ENCODE measurements at places on chromosomes 6 and 20.

DNA sequence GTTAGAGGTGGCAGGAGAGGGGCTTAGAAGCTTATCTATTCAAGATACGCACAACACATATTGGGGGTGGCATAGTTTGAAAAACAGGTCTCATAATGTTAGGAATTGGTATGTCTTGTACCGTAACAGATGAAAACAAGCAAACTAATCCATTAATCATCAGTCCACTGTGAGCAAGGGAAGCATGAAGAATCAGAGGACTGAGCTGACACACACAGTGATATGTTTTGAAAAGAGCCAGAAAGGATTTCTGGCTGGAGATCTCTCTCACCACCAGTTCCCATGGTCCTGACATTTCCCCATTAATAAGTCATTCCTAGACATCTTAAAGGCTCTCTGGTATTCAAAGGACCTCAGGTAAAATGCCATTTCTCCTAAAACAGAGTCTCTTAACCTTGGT, 158.8 kb upstream of the PHACTR1 start:
- no peak for DNase-seq

DNA sequence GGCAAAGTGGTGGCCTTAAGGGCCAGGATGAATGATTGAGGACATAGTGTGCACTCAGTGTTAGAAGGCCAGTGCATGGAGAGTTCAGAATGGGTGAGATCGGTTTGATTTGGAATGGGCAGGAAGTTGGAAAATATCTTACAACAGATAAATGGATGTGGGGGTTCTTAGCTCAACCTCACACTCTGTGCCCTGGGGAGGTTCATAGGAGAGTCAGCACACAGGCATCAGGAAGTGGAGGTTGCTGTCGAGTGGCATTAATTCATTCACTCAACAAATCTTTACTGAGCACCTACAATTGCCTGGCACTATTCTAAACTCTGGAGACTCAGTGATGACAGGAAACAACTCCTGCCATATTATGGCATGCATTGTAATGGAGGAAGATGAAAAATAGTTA, 313.7 kb upstream of the SUPT3H start:
- DNase-seq = no peak

- DNase-seq = no peak
Observed at GRCh38 chr6:136038531-136038930, 187.0 kb downstream of the PDE7B start.

DNA sequence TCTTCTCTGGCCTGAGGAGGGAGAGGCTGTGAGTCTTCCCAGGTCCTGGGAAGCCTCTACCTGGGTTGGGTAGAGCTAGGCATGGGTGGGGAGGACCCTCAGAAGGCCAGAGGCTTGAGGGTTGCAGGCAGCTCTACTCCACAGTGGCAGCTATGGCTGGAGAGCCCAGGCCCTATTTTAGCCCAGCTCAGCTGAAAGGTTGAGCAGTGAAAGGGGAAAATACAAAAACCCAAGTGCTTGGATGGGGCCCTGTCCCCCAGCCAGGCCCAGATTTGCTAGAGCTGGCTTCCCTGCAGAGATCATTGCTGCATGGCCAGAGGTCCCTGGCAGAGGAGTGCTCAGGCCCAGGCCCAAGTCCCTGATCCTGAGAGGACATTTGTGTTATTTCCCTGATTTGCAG, 45.7 kb downstream of the SUN5 start:
- no peak for DNase-seq

DNA sequence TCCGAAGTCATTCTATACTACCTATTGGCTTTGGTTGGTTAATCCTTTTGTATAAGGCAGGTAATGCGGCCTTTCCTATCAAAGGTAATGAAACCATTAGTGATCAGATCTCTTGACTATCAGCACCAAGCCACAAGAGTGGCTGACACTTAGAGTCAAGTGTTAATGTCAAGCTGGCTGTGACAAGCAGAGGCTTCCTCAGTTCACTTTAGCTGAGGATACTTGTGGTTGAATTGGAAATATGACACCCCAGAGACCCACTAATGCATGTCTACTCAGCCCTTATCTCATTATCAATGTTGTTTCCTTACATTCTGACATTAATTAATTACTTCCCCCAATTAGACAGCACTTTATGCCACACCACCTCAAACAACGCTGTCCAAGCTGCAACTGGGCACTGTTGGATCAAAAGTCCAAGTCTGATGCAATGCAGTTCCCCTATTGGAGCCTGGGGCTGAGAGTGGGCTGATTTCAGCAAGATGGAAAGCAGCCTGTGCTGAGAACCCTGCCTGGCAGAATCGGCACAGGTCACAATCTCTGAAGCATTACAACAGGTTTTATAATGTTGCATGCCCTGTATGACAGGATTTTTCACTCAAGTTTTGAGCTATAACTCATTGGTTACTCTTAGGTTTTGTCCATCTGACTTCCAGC, 273.5 kb downstream of the COL12A1 start:
- no peak for DNase-seq

DNA sequence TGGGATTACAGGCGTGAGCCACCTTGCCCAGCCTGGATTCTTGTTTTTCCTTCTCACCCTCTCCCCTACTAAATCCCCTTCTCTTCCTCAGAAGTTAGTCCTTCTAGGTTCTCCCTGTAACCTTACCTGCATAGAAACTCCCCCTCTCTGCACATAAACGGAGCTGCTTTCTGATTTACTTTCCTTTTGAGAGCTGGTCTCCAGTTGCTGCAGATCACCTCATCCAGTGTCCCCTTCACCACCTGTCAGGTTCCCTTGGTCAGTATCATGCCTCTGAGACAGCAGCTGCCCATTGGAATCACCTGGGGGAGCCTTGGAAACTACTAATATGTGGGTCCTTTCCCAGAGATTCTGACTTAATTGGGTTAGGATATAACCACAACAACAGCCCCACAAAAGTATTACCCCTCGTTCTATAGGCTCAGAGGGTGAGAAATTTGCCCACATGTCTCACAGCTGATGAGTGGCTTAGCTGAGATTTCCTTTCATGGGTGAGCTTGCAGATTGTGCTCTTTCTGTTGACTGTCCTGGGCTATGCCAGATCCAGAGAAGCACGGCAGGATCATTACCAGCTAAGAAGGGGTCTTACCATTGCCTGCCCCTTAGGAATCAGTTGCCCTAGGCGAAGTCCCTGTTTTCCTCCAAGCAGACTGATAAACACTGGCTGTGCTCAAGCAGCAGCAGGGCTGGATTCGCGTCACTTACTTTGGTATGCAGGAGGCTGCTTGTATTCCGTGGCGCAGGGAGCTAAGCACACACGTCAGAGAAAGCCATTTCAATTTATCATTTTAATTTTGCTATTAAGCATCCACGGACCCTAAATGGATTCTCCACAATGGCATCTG, 51.3 kb downstream of the AKAP12 start:
- no peak for DNase-seq

DNA sequence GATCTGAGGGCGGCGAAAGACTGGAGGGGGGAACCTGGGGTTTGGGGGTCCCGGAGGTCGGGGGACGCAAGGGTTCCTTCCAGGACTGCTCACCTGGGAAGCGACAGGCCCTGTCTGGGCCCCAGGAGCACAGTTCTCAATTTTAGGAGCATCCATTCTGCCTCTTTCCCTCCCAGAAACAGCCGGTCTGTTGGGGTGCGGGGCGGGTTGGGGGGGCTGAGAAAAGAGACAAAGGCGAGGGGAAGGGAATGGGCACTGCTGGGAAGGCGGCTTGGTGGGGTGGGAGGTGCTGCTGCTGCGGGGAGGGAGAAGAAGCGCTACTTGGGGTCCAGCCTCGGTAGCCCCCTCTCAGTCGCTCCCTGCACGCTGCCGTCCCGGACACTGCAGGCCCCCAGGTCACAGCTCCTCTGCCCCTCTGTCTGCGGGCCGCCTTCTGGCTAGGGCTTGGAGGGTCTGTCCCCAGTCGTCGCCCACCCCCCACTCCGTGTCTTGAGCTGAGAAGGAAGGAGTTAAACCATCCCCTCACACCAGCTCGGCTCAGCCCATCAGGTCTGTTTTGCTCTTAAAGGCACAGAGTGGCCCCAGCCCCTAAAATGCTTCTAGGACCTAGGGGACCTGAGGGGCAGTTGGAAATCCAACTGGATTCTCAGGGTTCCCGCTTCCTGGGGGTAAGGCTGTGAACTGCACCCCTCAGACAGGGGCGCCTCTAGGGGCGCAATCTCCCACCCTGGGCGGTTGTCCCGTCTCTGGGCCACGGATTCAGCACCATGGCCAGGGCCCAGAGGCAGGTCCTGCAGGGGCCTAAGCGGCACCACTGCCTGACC, 690 bp downstream of the GDAP1L1 start:
- DNase-seq = no peak

DNA sequence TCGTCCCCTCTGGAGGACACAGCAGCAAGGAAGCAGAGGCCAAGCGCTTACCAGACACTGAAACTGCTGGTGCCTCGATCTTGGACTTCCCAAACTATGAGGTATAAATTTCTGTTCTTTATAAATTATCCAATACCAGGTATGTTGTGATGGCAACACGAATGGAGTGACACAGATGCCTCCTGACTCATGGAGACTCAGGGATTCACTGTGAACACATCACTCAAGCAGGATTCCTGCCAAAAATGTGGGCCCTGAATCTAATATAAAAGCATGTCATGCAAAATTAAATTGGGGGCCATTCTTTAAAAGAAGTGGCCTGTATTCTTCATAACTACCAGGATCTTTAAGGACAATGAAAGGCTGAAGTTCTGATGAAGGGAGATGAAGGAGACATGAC, 52.5 kb upstream of the SLC22A23 start:
- DNase-seq = no peak

- no peak for DNase-seq
Observed at GRCh38 chr20:40189621-40190020, 499.4 kb downstream of the MAFB start.

DNA sequence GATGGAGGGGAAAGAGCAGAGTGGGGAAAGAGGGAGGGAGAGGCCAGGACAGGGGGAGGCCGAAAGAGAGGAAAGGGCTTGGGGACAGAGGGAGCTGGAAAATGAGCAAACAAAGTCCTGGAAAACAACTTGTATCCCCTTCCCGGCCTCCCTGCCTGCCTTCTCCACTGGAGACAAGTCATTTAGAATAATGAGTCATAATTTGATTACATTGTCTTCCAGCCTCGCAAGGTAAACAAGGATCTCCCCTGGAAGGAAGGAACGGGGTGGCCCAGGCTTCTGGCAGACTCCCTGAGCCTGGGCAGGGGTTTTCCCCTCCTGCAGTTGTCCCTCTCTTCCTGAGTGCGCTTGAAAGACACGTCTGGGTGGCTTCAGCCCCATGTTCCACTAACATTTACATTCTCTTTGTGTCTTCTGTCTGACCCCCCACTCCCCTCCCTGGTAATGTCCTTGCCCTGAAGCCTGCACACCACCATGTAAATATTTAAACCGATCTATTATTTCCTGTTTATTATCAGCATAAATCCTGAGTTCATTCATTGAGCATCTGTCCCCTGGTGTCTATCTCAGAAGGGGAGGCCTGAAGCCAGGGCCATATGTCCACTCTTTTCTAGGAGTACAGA, 12.1 kb upstream of the MRPS18A start:
- peak; percentile 20 for DNase-seq

- no peak for DNase-seq
Observed at GRCh38 chr6:84967965-84968364, 203.6 kb upstream of the TBX18 start.

- DNase-seq = no peak
Observed at GRCh38 chr20:60395991-60396390, 437.8 kb downstream of the CDH26 start.

- no peak for DNase-seq
Observed at GRCh38 chr6:46014046-46014445, 1.6 kb downstream of the CLIC5 start.

GRCh38 chr6:52409499-52409898, 10.6 kb upstream of the EFHC1 start:
- DNase-seq = no peak

- no peak for DNase-seq
Observed at GRCh38 chr6:144338474-144338873, 53.3 kb downstream of the UTRN start.

DNA sequence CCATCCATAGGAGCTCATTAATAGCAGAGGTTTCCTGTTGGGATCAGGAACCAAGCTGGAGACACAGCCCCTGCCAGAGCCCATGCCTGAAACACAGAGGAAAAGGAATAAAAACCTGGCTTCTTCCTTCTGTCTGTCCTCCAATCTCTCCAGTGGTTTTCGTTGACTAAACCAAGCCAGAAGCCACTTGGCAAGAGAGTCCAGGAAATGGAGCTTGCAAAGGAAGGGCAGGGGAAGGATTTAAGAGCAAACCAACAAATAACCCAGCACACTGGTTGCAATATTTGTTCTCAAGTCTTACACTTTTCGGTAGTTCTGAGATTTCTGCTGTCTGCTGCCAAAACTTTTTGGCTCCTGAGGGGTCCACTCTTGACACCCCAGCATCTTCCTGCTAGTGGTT, 137.0 kb upstream of the BMP2 start:
- DNase-seq = no peak

DNA sequence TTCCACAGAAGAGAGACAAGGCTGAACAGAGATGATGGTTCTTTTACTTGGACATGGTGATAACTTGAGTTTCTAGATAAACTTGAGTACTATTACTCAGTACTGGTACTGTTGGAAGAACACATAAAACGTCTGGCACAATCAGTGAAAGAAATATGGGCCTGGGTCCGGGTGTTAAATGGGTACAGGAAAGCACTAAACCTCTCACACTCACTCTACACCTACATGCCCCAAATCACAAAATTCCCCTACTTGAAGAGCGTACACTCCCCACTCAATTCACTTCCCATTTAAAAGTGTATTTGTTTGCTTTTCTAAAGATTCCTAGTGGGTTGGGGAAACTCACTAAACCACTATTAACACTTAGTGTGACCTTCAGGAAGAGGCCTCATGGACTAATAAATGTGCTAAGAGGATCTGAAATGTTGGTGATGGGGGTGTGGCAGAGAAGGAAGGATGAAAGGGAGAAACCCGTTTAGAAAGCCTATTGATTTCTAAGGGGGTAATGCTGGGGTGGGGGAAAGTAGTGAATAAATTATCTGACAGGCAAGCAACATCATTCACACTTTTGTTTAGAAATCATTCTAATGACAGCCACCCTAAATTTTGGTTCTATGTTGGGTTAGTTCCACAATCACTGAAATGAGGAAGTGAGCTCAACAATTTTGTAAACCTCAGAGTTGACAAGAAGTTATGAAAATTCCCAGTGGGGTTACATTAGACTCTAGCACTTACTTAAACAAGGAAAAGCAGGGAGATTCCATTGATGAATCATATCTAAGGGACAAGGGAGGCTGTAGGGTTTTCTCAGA, 222.6 kb upstream of the MARCKS start:
- DNase-seq = no peak

GRCh38 chr6:81755551-81755950, 3.1 kb upstream of the TENT5A start:
- no peak for DNase-seq

DNA sequence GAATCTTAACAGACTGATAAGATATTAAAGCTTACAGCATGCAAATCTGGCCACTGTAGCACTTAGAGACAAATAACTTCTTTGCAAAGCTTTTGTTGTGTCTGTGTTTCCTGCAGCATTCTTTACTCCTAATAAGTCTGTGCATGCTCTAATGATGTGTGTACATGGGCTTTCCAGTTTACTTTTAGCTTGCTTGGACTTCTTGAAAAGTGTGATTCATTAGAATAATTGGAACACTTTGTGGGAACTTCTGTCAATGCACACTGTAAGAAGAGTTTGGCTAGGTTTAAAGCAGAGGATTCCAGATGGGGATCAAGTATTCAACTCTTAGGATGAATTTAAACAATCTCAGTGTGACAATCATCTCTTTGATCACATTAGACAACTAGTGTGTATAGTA, 22.1 kb upstream of the TINAG start:
- no peak for DNase-seq

- no peak for DNase-seq
Observed at GRCh38 chr6:117677553-117678141, 2.4 kb downstream of the NUS1 start.

All from NCI-H526 treated with DMSO at 0.1 percent for 48 hours (cell line).